ENCODE measurements at places on chromosomes 1 and 21.

DNA sequence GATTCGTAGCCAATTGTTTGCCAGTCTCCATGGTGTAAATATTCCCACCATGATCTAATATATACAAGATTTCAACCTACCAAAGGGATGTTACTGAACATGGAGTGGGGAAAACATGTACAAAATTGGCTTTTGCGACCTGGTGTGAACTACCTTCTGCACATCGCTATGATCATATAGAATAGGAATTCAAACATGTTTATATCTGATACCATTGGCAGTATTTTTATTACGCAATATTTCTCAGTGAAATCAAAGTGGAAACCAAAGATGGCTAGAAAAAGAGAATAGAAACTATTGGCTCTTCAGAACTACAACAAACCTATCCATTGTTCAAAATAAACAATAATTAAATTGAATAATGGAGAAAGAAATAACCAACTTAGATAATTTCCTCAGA is 285.1 kb downstream of the TPR start:
- no peak for DNase-seq

GRCh38 chr1:1361233-1361981 is 3.1 kb upstream of the MXRA8 start:
- no peak for DNase-seq

GRCh38 chr1:59332983-59333382 is 36.1 kb downstream of the FGGY start:
- DNase-seq = no peak

GRCh38 chr1:232597721-232598120 is 32.2 kb downstream of the SIPA1L2 start:
- no peak for DNase-seq

GRCh38 chr1:42956739-42957138 is 1.9 kb downstream of the SLC2A1 start:
- DNase-seq = no peak

DNA sequence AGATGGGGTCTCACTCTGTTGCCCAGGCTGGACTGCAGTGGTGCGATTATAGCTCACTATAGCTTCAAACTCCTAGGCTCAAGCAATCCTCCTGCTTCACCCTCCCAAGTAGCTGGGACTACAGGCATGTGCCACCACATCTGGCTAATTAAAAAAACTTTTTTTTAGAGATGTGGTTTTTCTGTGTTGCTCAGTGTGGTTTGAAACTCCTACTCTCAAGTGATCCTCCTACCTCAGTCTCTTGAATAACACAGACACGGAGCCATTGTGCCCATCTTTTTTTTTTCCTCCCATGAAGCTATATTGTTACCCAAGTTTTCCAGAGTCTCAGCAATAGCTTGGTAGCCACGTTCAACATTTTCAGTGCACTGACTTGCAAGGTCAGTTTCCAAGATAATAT is 2.7 kb downstream of the GIPC2 start:
- DNase-seq = no peak

DNA sequence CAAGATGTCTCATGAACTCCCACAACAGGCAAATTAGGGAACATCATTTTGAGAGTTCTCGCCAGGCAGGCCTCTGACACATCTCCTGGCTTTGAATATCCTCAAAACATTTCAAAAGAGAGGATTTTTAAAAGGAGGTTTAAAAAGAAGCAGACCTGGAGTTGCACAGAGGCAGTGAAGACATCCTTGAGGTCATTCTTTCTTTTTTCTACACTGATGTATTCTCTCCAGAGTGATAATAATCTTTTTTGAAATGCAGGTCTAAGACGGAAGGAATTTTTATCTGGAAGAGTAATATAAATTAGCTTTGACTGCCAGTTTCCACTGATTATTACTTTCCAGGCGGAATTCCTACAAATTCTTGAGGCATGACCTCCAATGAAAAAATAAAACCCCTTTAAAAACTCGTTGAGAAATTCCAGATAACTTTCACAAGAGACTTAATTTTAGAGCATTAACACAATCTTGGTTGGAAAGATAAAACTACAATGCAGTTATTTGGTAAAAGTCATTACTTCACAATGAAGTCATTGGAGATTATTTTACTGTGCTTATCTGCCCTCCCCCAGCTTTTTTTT is 125.0 kb downstream of the LYPLAL1 start:
- DNase-seq = no peak

DNA sequence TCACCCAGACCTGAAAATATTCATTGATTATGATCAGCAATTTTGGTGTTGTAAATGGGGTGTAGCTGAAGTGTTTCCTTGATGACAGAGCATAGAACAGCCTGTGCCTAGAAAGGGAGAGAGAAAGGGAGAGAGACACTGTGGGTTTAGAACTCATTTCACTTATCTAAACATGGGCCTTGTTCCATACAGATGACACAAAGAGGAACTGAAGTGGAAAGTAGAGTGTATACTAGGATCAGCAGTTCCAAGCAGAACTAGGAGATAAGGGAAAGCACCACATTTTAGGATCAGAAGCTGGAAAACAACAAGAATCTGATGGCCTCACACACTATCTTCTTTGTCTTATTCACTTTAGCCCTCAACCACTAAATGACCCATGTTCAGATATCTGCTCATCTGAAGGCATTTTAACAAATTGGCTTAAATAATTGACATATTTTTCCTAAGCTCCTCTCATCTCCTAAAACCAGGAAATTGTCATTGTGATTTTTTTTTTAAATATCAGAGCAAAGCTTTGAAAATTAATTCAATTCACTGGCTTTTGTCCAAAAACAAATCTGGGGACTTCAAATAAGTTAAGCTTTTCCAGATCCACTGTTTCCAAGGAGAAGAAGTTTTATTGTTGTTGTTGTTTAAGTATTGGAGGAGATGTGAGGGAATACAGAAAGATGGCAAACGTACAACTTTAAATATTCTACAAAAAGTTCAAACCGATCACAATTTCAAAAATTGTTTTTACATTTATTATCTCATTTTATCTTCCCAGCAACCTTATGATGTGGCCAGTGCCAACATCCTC is 103.8 kb downstream of the LYPLAL1 start:
- no peak for DNase-seq

DNA sequence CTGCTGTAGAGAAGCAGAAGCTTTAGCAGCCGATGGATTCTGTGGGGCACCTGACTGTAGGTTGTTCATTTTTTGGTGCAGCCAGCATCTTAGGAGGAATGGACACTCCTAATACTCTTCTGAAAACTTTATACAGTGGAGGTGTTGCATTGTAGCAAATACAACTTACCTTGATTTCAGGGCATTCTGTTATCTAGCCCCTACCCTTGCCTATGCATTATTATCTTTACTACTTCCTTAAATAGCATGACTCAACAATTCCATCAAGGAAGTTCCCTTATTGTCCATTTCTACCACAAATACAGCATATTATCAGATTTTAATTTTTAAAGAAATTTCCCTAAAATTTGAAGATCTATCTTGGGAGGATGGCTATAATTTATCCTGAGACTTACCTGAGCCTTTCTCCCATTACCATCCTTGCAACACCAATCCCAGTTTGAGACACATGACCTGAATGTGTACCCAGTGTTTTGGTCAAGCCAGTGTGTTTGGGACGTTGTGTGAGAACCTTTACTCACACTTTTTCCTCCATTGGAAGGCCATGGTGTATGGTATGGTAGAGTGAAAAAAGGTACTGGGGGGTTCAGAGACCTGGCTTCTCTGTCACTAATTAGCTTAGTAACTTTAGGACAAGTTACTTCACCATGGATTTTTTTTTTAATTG is 9.2 kb downstream of the POU2F1 start:
- no peak for DNase-seq

DNA sequence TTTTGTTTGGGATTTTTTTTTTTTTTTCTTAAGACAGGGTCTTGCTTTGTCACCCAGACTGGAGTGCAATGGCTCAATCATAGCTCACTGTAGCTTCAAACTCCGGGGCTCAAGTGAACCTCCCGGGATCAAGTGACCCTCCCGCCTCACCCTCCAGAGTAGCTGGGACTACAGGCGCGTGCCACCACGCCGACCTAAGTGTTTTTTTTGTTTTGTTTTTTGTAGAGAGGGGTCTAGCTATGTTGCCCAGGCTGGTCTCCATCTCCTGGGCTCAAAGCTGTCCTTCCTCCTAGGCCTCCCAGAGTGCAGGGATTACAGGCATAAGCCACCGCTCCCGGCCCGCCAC is 776 bp downstream of the HLCS start:
- DNase-seq = no peak

GRCh38 chr21:45873866-45874265 is 107.7 kb upstream of the COL6A1 start:
- DNase-seq = no peak

- no peak for DNase-seq
Measured at GRCh38 chr1:198363625-198364151, 176.8 kb downstream of the ATP6V1G3 start.

DNA sequence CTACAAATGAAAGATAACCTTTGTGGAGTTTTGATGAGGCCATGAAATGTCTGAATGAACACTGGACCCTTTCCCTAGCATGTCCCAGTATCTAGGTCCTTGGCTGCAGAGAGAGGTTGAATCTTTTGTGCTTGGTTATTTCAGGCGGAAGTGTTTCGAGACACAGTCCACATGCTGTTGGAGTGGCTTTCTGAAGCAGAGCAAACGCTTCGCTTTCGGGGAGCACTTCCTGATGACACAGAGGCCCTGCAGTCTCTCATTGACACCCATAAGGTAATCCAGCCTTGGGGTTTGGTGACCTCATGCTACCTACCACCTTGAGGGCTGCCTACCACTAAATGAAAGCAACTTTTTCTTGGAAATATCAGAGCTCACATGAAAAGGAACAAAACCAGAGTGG is 38.9 kb upstream of the BMP8A start:
- DNase-seq = no peak

DNA sequence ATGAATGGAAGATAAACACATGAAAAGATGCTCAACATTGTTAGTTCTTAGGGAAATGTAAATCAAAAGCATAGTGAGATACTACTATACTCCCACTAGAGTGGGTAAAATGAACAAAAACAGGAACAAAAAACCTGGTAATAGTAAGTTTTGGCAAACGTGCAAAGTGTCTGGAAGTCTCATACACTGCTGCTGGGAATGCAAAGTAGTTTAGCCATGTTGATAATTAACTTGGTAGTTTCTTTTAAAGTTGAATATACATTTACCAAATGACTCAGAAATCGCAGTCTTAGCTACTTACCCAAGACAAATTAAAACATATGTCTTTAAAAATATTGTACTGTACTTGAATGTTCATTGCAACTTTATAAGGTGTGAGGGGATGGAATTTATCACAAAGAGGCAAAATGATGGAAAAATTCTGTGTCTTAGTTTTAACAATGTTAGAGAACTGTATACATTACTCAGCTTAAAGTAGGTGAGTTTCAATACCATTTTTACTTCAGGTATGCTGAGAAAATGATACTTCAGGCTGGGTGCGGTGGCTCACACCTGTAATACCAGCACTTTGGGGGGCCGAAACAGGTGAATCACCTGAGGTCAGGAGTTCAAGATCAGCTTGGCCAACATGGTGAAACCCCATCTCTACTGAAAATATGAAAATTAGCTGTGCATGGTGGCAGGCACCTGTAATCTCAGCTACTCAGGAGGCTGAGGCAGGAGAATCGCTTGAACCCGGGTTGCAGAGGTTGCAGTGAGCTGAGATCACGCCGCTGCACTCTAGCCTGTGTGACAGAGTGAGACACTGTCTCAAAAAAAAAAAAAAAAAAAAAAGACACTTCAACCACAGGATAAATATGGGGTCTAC is 102.3 kb downstream of the PDE4B start:
- DNase-seq = no peak

DNA sequence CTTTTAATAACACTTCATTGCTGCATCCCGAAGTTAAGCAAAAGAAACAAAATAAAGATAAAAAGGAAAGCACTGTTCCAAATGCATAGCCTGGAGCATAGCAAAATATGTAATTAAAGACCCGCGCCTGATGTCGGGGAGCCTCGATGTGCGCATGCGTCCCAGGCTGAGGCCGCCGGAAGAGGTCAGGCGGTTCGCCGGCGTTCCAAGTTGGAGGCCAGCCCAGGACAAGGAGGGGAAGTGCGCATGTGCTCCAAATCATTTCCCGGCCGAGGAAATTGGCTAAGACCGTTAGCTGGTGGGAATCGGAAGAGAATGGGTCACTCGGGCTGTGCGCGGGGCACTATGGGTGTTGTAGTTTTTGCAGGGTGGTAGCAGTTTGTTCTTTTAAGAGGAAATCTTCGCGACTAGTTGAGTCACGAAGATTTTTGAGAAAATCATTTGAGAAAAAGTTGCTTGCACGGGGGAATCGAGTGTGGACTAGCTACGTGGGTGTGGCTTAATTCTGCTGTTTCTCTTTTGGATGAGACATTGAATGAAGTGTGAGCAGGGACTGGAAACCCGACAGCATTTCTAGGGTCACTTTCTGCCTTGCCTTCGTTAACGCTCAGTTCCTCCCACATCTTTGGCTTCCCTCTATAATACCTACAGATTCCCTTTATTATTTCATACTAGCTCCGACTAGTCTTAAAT is 31.0 kb upstream of the CD1D start:
- DNase-seq = peak; percentile 92

DNA sequence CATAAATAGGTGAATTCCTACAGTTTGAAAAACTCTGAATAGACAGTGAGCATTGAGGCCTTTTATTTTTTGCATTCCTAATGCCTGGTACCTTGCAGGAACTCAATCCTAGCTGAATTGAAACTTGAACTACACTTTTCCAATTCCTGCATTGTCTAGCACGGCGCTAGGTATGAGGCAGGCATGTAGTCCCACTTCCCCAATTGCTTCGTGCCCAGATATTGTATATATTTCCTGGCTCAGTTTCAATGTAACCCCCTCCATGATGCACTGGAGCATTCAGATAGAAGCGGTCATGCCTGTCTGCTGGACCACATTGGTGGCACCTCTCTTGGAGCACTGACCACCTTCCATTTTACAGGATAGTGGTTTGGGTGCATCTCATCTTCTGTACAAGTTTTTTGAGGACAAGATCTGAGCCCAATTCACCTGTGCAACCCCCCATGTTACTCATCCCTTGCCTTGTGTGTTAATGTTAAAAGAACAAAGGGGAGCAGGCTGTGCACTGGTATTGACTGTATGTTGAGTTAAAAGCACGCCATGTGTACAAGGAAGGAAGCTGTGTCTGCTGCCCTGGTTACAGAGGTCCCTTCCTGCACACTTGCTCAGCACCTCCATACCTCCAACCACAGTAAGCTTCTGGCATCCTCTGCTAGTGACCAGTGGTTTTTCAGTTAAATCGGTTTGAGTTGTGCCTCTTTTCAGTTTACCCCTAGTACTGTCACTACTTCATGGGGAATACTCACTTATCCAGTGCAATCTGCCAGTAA is 10.0 kb upstream of the RAB7B start:
- DNase-seq = peak; percentile 27

- no peak for DNase-seq
Measured at GRCh38 chr1:106755682-106756406, 300.6 kb upstream of the PRMT6 start.

DNA sequence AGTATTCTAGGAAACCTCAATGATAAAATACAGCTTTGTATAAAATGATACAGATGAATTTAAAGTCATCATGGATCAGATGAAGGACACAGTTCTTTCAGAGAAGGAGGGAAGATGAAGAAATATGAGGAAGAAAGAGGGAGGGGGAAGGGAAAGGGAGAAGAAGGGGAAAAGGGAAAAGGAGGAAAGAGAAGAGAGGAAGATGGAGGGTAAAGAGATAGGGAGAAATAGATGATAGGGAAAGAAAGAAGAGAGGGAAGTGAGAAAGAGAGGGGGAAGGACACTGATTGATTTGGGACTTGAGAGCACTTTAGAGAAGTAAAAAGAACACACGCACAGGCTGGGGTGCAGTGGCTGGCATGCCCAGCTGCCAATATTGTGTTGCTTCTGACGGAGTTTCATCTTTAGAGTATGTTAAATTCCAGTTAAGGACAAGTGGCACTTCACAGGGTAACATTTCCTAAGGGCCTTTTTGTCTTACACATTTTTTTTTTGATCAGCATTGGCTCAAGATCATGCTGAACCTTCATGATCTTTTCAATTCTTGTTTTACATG is 235.9 kb upstream of the DMRTA2 start:
- DNase-seq = no peak
